ENCODE measurements at places on chromosomes 16 and 17. TPM values are rescaled to one million over a fixed set of nuclear protein-coding genes. Genes with fewer than 3 reads are reported as not detected.

The TOP2A gene
- 74.4 TPM for total RNA-seq

The NPIPA2 gene
- 1.00 TPM for total RNA-seq

The NME3 gene
- 34.6 TPM for total RNA-seq

The CLEC18B gene
- total RNA-seq: 0.33 TPM

The KCNJ16 gene
- not detected for total RNA-seq

The CACNG1 gene
- total RNA-seq: not detected

The CMTM4 gene
- total RNA-seq: 19.6 TPM
